ENCODE measurements at places on chromosomes 13 and 19. TPM values are rescaled to one million over a fixed set of nuclear protein-coding genes. Genes with fewer than 3 reads are reported as not detected.

DNA sequence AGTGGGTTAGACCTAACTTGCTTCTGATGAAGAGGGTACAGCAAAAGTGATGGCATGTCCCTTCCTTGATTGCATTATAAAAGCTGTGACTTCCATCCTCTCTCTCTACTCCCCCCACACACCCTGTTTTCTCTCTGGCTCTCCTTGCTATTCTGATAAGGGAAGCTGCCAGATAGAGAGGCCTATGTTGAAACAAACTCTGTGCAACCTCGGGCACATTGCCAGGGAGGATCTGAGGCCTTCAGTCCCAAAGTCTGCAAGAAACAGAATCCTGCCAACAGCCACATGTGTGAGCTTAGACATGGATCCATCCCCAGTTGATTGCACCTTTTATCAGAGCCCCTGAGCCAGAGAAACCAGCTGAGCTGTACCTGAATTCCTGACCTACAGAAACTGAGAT lies 44.8 kb upstream of the ARGLU1 start:
- H3K27me3 ChIP-seq: peaks cover 18% of the 10 kb centered on the region
- H3K4me3 ChIP-seq: no peak overlapping the region
- DNase-seq: no peak
- no peaks in the 10 kb centered on the region for H3K4me1 ChIP-seq
- no peak overlapping the region for H3K27ac ChIP-seq

DNA sequence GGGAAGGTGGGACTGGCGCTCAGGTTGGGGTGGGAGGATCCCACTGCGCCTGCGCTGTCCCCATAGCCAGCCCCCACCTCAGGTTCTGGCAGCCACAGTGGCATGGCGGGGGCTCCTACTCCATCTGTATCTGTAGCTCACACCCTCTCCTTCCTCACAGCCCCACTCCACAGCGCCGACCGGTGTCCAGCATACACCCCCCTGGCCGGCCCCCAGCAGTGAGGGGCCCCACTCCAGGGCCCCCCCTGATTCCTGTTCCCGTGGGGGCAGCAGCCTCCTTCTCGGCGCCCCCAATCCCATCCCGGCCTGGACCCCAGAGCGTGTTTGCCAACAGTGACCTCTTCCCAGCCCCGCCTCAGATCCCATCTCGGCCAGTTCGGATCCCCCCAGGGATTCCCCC lies 6.0 kb downstream of the TMED1 start:
- DNase-seq: no peak
- H3K36me3 ChIP-seq: peaks cover 4% of the 10 kb centered on the region
- no peaks in the 10 kb centered on the region for H3K4me1 ChIP-seq
- no peak overlapping the region for H3K4me3 ChIP-seq

DNA sequence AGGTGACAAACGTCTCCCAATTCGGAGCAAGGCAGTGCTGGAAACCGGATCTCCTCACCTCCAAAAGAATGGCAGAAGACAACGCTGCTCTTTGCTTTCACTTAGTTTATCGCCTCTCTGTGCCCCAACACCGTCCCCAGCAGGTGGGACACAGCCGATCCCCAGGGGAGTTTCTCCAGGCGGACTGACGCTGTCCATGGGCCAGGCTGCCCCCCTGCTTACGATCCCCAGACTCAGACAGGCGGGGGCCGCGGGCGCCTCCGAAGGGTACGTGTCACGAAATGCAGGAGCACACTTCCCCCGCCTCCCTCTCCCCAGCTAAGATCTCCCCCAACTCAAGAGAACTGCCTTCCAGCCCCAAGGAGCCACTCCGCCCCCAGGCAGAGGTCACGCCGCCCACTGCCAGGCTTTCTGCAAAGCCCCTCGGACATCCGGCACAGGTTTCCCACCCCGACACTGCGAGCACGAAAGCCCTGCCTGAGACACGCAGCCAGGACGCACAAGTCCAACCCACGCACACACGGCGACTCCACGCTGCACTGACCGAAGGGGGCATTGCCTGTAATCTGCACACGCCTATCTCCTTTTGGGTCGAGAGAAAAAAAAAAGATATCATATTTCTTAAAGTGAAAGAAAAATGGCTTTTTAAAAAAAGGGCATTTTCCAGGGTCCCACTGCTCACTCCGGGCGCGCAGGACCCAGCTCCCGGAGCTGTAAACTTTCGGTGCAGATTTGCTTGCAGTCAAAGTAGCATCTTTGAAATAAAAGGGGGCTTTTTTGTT lies 2.0 kb downstream of the SPRY2 start:
- peak; percentile 59 for DNase-seq
- H3K27me3 ChIP-seq: peaks cover 6% of the 10 kb centered on the region
- H3K4me3 ChIP-seq: no peak overlapping the region
- H3K36me3 ChIP-seq: peaks cover 14% of the 10 kb centered on the region

- H3K27ac ChIP-seq: no peak overlapping the region
- no peak for DNase-seq
- H3K4me1 ChIP-seq: no peaks in the 10 kb centered on the region
- no peak overlapping the region for H3K4me3 ChIP-seq
- H3K36me3 ChIP-seq: no peaks in the 10 kb centered on the region
These were observed 92.7 kb downstream of the COL4A2 start for GRCh38 chr13:110399801-110400200.

DNA sequence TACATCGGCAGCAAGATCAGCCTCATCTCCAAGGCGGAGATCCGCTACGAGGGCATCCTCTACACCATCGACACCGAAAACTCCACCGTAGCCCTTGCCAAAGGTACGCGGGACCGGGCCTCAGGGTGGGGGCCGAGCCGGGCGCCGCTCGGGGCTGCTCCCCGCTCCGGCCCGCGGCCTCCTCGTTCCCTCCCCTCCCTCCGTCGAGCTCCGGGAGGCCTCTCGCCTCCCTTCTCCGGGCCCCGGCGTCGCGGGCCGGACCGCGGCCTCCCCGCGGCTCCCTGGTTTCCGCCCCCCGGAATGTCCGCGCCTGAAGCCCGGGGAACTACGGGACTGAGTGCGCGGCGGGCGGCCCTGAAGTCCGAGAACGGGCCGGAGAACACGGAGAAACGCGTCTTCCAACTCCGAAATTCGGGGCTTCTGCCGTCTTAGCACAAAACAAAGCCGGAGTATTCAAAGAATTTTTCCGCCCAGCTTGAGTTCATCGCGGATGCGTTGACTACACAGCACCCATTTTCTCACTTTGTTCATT lies 423 bp downstream of the LSM14A start:
- no peaks in the 10 kb centered on the region for H3K36me3 ChIP-seq
- H3K27me3 ChIP-seq: peaks cover 14% of the 10 kb centered on the region
- peak overlapping the region; percentile 99 for H3K27ac ChIP-seq
- peak overlapping the region; percentile 92 for H3K4me3 ChIP-seq

ZNF382 gene
- polyA plus RNA-seq: 1.3 TPM

CAMSAP3 gene
- polyA plus RNA-seq: not detected

STOML3 gene
- polyA plus RNA-seq: not detected

All from immature natural killer cell (primary cell).